Activated T-cell treated with anti-CD3 and anti-CD28 coated beads, Interleukin-2, amount 50 U/mL, for 48 hours (primary cell): ENCODE measurements at places on chromosomes 7 and 10.

GRCh38 chr10:60456053-60456452 lies 66.4 kb upstream of the ANK3 start:
- no peak for DNase-seq

DNA sequence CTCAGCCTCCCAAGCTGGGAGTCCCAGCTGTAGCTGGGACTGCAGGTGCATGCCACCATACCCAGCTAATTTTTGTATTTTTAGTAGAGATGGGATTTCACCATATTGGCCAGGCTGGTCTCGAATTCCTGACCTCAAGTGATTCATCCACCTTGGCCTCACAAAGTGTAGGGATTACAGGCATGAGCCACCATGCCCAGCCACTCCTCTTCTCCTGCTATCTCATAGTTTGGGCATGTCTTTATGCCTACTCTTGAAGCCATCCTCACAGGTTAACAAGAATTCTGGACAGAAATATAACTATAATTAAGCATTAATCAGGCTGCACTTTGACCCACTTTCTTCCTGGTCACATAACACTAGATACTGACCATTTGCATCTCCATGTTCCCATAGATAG lies 28.6 kb upstream of the C10orf67 start:
- no peak for DNase-seq

DNA sequence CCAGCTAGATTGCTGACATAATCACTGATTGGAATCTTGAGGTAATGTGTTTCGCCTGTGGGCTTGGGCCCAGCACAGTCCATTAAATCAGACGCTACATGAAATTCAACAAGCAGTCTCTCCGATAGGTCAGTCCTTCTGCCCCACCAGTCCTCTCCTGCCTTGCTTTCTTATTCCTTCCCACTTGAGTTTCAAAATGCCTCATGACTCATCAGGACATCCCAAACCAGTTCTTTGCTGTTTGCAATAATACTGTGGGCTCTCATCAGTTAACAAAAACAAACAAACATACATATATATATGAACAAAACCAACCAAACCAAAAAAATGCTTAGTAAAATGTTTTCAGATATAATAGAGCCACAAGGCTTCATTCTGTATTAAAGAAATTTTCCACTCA lies 599.0 kb downstream of the SORCS1 start:
- no peak for DNase-seq

DNA sequence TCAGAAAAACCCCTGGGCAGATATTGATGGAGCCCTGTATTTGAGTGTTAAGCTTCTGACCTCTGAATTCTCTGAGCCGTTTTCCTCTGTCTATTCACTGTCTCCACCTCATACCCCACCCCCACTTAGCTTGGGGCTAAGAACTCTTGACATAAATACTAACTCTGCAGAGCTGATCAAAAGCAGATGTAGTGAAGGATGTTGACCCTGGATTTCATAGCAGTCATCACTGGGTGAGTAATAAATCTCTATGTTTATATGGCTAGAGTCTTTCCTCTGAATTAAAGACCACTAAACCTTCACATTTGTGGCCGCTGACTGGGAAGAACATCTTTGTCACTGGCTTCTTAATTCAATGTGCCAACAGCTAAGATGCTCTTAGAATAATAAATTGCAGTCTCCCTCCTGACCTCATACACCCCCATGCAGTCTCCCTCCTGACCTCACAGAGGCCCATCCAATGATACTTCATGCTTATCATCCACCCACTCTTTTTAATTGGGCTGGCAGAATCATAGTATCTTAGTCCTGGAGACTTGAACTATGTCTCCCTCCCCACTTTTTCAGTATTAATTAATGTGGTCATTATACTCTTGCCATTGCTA lies 78.0 kb upstream of the MACROH2A2 start:
- no peak for DNase-seq

- DNase-seq = no peak
Observed at GRCh38 chr7:156611014-156612010, 29.3 kb upstream of the RNF32 start.

DNA sequence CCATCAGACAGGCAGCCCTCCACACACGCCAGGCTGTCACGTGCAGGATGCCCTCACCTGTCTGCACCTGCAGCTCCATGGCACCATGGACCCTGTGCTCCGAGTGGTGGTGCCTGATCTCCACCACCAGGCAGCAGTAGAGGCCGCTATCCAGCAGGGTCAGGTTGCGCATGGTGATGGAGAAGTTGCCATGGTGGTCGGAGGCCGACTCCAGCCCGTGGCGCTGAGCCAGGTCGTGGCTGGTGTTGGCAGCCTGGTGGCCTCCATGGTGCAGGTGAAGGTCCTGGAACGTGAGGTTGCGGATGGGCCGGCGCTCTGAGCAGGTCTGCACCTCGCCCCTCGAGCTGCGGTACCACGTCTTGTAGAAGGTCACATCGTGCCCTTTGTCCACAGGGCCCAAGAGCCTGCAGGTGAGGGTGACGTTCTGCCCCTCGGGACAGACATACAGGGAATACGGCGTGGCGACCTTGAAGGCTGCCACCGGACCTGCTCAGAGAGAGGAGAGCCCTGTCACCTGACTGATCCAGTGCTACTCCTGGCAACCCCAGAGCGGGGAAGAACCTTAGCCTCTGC lies 11.7 kb downstream of the VSIR start:
- DNase-seq = no peak

GRCh38 chr10:71625445-71626175 lies 94.0 kb downstream of the C10orf105 start:
- DNase-seq = no peak

DNA sequence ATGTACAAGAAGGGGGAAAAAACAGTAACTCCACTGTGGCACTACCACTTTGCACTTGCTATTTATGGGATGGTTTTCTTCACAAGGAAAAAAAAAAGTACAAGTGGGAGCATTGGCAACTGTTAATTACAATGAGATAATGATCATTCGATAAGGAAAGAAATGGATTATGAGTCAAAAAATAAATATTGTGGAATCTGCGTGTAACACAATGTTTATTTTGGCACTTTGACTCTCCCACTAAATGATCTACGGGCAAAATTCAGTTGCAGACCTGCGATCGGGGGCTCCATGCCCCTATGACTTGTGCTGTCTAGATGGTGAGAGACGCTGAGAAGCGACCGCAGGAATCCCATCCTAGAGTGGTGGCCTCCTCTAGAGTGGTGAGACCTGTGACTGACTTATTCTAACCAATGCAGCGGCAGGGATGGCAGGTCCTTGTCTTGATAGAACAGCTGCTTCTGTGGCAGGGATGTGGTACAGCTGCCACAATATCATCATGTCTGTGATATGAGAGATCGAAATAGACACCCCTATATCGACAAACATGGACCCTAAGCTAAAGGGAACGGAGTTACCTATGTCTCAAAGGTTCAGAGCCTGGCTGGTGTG lies 345.0 kb upstream of the KLF6 start:
- DNase-seq = no peak

DNA sequence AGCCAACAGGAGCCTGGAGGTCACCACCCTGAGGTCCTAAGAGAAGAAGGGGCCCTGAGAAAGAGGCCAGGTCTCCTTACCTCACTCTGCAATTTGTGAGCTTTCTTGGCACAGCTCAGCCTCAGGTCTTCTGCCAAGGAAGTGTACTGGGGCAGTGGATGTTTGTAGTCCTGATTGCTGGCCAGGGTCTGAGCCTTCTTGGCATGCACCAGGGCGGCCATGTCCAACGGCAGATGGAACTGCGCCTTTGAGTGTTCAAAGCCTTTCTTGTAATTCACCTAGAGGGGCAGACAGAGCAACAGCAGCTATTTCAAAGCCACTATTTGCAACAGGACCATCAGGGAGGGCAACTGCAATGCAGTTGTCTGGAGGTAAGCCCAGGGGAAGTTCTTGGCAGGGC lies 51.7 kb downstream of the NRAP start:
- no peak for DNase-seq

- no peak for DNase-seq
Observed at GRCh38 chr7:75983471-75984129, 10.8 kb downstream of the TMEM120A start.

- DNase-seq = no peak
Observed at GRCh38 chr7:29275018-29275318, 80.4 kb downstream of the CHN2 start.

GRCh38 chr10:71389768-71390460 lies 6.8 kb upstream of the CDH23 start:
- DNase-seq = no peak

DNA sequence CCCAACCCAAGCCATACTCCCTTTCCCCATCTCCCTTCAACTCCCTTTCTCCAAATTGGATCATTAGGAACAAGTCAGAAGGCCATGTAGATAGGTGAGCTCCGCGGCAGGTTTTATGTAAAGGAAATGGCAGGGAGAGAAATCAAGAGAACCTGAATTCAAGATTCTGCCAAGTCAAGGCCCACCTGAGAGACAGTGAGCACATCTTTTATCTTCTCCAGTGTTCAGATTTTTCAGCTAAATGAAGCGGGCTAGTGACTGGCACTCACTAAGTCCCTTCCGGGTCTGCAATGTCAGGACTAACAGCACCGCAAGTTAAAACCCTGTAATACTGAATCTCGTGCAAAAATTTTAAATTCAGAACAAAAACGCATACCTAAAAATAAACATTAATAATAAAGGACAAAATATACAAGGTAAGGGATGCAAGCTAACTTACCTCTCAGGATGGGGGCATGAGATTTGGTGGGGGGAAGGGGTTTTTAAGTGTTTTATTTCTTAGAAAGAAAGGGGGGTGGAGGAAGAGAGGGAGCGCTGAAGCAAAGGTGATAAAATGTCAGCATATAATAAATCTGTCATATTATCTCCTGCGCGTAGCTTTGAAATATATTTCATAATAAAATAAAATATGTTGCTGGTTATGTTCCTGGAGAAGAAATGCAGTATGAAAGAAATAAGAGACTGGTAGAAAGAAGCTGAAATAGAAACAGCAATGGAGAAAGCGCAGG lies 17.6 kb downstream of the TCAF1 start:
- DNase-seq = no peak

DNA sequence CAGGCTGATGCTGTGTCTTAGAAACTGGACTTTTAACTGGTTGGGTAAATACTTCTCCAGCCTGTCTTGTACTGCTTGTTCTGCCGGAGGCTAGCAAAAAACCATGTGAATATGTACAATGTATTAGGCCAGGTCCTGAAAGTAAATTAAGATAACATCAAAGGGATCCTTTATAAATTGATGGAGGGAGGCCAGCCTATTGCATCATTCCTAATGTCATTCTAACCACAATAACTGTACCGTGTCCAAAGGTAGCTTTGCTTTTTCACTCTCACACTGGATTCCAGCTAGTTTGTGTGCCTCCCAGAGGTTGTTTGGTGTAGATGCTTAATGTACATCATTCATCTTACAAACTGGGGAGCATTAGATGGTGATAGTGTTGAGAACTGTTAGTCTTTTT lies 91.2 kb upstream of the SEM1 start:
- no peak for DNase-seq

DNA sequence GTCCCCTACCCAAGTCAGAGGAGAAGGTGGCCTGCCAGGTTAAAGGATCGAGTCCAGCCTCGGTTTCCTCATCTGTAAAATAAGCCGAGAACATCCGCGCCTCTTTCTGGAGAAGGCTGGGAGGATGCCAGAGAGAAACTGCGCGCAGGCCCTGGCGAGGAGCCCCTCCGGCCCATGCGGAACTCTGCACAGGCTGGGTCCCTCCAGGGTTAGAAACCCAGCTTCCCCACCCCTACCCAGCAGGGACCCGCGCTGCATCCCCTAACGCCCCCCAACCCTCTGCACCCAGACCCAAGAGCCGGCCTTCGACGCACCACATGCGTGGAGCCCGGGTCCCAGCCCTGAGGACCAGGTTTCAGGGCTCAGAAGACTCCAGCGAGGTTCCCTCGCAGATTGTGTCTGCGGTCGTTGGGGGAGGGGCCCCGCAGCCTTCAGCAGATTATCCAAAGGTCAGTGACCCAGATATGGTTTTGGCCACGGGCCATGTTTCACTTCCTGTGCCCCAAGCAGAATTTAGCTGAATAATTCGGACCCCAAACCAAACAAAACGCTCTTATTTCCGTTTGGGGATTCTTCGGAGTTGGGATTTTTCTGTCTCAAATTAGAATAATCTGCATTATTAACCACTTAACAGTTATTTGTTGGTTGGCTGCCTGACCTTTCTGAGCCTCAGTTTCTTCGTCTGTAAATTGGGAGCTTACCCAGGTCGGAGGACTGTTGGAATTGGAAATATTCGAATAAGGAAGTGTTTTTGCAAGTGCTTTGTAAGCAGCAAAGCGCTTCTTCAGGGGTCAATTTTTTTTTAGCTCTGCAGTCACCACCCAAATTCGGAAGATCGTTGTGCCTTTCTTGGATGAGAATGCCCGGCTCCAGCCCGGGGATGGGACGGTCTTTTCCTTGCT lies 167.7 kb downstream of the UBE2H start:
- no peak for DNase-seq

DNA sequence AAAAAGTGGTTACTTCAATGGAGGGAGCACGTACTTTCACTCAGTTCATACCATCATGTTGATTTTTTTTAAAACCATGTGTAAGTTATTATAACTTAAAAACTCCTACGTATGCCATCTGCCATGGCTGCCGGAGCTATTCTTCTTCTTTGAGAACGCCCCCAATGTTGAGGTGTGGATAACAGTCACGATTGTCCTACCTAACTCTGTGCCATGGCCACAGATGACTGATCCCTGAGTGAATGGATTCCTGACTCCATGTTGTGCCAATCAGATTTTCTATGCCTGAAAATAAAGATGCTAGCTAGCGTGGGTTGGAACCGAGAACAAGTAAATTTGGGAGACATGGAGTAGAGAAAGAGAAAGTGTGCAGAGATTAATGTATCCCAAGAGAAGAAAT lies 5.3 kb downstream of the MCMBP start:
- DNase-seq = no peak

GRCh38 chr7:34755008-34755407 lies 97.0 kb downstream of the NPSR1 start:
- DNase-seq = no peak

DNA sequence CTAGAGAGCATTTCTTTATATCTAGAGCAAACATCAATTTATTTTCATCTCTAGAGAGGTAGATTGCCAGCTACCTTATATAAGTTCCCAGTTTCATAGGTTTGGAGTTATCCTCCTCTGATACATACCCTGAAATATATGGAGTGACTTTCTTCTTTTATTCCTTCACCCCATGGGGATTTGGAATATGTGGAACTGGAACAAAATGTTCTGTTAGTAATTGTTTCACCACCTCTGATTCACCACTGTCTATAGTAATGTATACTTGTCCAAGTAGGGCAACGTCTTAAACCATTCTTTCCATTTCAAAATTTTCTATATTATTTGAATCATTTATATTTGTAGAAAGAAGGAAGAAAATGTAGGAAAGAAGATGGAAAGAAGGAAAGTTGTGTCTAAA lies 511.2 kb upstream of the KCND2 start:
- DNase-seq = no peak

DNA sequence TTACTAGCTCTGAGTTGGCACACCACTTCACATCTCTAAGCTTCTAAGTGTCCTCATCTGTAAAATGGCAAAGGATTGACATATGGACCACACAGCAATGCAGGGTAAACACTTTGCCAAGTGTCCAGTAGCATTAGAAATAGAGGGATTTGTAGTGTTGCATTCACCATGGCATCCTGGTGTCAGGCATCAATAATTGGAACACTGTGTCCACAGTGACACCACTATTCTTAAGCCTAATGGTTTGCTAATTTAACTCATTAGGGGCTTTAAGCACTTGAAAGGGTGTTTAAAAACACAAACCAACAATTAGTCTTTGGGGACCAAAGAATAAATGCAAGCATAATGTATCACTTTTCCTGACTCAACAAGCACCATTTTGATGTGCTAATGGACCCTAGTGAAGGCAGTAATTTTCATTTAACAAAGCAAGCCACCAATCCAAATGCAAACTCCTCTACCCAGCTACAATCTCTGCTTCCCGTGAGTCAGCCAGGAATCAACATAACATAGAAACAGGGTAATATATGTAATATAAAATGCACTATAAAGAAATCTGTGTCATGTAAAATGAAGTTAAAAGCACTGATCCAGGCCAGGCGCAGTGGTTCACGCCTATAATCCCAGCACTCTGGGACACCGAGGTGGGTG lies 75.9 kb downstream of the FAM204A start:
- DNase-seq = no peak
